Posterior vena cava (tissue), 2 donors: ENCODE measurements at places on chromosomes 13 and 19. TPM values are rescaled to one million over a fixed set of nuclear protein-coding genes. Genes with fewer than 3 reads are reported as not detected.

Gene ZSCAN4
- 0.10 TPM for total RNA-seq

Gene CABP5
- total RNA-seq = not detected

Gene DIAPH3
- total RNA-seq = 2.6 TPM

Gene METTL21C
- not detected for total RNA-seq

Gene CACNG8
- 0.05 TPM for total RNA-seq

Gene CAPN12
- total RNA-seq = 2.9 TPM

Gene TMEM221
- 0.46 TPM for total RNA-seq

- DNase-seq = no peak
Observed at GRCh38 chr19:5825178-5825577, 14.3 kb downstream of the FUT6 start.

DNA sequence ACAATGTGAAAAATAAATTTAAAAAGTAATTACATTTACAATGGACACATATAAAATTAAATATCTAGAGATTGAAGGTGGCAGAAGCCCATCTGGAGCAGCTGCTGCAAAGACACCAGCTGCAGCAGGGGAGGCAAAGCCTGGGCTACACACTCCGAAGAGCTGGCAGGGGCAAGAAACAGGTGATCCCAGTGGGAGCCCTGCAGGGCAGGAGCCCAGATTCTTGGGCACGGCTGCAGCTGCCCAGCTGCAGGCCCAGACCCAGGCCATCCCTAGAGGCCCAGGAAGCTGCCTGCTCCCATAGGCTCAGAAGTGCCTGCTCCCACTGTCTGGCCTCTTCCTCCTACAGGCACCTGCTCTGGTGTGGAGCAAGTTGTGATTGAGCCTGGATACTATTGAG, 1547.9 kb upstream of the SPRY2 start:
- no peak for DNase-seq

DNA sequence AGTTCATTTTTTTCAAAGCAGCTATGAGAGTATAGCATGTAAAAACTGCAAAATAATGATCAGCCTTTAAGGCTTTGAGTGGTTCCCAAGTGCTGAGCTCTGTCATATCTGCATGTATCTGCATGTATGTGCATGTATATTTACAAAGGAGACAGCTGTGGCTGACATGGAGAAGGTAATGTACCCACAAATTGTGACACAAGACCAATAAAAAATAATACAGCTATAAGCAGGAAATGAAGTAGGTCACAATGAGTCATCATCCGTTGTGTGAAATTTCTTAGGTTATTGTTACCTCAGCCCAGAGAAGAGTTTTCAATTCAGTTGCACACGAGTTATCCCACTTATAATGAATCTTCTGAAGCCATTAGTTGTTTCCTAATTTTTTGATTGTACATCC, 60.9 kb upstream of the MED4 start:
- DNase-seq = no peak

DNA sequence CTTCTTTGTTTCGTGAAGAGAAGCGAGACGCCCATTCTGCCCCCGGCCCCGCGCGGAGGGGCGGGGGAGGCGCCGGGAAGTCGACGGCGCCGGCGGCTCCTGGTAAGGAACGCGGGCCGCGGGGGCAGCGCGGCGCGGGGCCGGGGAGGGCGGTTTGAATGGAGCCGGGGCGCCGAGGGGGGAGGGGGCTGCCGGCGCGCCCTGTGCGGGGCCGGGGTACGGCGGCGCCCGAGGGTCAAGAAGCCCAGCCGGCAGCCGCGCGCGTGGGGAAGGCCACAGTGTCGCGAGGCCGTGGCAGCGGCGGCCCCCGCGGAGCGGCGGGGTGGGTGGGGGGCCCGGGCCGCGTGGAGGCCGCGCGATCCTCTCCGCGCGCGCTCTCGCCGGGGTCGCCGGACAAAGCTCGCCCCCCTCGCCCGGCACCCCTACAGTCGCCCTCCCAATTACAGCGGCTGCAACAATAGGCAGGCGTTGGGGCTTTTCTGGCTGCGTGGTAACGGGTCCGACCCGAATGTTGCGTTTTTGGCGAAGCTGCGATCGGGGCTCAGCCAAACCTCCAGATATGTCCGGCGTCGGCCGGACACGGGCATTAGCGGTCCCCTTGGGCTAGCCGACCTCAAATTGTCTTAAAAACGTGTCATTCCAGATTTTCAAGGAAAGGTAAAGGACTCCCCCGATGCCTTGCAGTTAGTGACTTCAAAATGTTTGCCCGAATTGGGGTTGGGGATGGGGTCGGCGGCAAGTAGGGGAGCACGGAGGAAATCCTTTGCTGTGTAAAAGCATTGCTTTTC, 437 bp downstream of the SMARCA4 start:
- DNase-seq = peak; percentile 86

DNA sequence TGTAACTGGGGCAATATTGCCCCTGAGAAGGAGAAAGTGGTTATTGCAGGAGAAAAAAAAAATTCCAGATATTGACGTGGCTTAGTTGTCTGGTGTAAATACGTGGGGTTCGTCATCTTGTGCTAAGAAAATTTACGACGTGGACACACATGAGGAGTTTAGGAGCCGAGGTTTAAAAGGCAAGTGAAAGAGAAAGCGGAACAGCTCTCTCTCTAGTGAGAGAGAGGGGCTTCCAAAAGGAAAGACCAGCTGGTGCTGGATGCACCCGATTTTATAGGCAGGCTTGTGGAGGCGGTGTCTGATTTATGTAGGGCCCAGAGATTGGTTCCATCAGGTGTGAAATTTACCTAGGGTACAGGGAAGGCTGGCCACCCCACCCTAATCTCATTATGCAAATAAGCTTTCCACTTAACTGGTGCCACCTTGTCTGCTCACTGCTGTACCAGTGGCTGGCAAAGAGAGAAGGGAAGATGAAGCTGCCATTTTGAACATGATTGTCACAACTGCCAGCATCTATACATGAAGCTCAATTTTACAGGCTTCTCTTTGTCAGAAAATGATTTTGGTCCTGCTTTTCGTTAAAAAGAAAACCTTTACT, 845.1 kb downstream of the DACH1 start:
- no peak for DNase-seq

- DNase-seq = no peak
Observed at GRCh38 chr19:56086671-56087430, 34.2 kb downstream of the ZNF787 start.

- no peak for DNase-seq
Observed at GRCh38 chr13:108070925-108071324, 144.4 kb downstream of the LIG4 start.

DNA sequence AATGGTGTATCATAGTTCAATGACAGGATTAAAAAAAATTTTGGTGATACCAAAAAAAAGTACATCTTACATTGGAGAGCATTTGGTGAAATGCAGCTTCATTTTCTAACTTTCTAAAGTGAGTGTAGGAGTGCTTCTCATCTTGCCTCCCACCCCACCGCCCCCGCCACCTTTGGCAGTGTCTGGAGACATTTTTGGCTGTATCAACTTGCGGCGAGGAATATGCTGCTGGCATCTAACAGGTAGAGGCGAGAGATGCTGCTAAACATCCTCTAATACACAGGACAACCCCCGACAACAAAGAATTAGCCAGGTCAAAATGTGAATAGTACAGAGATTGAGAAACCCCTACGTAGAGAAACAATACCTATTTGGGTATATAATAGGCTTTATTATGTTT, 1.7 kb downstream of the DLEU7 start:
- DNase-seq = no peak

- DNase-seq = peak; percentile 92
Observed at GRCh38 chr19:40705362-40705651, 11.4 kb downstream of the COQ8B start.

GRCh38 chr19:51323481-51324166, 12.2 kb downstream of the IGLON5 start:
- DNase-seq = peak; percentile 68

DNA sequence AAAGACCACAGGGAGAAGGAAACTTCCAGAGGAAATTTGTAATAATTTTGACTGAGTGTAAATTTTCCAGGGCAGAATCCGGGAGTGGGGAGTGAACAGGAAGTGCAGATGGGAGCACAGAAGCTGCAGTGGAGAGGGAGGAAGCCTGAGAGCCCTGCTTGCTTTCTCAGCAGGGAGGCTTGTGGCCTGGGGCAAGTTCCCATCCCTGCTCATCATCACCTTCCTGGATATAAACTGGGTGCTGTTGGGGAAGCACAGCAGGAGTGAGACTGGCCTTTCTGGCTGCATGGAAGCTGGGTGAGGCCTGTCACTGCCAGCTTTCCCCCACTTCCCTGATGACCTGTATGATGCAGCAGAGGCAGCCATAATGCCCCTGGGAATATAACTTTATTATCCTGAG, 532.9 kb downstream of the SLITRK6 start:
- no peak for DNase-seq

GRCh38 chr13:34343413-34343940, 525.5 kb downstream of the RFC3 start:
- DNase-seq = no peak

DNA sequence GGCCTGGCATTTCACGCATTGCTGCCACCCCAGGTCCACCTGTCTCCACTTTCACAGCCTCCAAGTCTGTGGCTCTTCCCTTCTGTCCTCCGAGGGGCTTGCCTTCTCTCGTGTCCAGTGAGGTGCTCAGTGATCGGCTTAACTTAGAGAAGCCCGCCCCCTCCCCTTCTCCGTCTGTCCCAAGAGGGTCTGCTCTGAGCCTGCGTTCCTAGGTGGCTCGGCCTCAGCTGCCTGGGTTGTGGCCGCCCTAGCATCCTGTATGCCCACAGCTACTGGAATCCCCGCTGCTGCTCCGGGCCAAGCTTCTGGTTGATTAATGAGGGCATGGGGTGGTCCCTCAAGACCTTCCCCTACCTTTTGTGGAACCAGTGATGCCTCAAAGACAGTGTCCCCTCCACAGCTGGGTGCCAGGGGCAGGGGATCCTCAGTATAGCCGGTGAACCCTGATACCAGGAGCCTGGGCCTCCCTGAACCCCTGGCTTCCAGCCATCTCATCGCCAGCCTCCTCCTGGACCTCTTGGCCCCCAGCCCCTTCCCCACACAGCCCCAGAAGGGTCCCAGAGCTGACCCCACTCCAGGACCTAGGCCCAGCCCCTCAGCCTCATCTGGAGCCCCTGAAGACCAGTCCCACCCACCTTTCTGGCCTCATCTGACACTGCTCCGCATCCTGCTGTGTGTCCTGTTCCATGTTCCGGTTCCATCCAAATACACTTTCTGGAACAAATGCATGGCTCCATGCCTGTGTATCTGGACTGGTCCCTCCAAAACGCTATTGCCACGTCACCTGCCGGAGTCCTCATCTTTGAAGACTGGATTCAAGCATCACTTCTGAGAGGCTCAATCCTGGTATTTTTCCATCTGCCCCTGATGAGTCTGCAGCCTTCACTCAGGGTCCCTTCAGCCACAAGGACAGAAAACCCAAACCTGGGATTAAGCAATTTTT, 10.7 kb upstream of the DHDH start:
- DNase-seq = no peak

- DNase-seq = no peak
Observed at GRCh38 chr13:87894059-87894458, 222.9 kb downstream of the SLITRK5 start.

DNA sequence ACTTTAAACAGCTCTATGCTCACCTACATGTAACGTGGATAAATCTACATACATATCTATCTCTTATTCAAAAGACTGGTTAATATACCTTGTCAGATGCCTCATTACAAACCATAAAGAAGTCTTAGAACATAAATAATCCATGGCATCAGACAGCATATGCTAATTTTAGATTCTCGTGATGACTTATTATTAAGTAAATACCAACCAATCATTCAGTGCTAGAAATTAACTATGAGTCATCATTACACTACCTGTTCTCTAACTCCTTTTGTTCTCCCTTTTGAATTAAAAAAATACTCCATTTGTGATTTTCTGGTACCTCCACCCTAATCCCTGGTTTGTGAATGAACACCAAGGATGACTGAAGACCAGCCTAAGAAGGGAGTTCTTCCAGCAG, 754.3 kb upstream of the ARGLU1 start:
- DNase-seq = no peak
